ENCODE measurements at places on chromosomes 1 and 21.

DNA sequence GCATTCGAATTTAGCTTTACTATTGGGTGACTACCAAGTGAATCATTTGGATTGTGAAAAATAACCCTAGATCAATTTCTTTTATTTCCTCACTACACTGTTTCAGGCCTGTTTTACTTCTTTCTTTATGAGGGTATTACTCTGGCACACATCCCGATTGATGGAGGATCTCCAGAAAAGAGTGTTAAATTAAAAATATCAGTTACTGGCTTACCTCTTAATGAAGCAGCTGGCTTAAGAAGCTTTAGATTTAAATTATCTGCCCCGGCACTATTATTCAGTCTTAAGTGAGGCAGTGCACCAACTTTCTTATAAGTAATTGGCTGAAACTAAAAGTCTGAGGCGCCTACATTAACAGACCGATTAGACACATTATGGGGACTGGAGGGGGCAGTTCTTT lies 1097.4 kb downstream of the TTLL7 start:
- DNase-seq: no peak

- DNase-seq: no peak
These were observed 58.7 kb upstream of the GADD45A start for GRCh38 chr1:67626090-67626860.

DNA sequence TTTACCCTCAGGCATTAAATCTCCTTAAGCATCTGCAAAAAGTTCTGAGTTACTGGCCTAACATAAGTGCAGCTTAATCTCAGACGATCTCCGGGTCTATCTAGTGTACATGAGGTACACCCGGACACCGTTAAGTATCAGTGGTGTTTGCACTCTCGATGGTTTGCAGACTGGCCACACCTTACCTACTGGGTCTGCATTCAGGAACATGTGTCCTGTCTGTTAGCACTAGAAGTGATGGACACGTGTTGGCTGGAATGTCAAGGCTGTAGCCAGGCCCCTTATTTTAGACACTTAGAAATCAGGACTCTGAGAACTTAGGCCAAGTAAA lies 783 bp upstream of the AGL start:
- DNase-seq: no peak

DNA sequence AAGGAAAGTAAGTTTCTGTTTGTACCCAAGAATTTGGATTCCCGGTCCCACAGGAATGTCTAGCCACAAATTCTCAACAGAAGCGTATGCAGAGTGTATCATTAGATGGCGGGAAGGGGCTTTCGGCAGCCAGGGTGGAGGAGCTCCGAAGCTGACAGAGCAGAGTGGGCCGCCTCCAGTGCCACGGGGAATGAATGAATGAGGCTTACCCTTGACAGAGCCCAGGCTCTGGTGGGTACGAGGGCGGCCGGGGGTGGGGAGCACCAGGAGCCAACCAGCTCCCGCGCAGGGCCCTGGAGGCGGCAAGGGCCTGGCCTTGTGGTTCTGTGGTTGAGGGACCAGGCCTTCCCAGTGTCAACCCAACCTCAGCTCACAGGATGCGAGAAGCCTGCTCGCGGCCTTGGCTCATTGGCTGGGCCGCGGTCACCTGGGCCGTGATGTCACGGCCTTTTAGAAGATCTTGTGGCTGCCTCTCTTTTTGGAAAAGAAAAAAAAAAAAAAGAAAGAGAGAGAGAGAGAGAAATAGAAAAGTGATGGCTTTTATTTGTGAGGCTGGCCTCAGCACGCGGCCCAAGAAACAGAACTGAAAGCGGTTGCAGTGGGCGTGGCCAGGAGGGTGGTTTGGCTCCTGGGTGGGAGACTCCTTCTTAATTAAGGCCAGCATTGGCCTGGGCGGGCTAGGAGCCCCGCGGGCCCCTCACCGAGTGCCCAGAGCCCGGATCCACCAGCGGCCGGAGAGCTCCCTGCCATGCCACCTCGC lies 34.9 kb upstream of the RUNX3 start:
- no peak for DNase-seq

GRCh38 chr1:177505905-177506590 lies 335.3 kb downstream of the BRINP2 start:
- no peak for DNase-seq

- DNase-seq: no peak
These were observed 51.7 kb downstream of the SLC16A1 start for GRCh38 chr1:112904071-112904830.

DNA sequence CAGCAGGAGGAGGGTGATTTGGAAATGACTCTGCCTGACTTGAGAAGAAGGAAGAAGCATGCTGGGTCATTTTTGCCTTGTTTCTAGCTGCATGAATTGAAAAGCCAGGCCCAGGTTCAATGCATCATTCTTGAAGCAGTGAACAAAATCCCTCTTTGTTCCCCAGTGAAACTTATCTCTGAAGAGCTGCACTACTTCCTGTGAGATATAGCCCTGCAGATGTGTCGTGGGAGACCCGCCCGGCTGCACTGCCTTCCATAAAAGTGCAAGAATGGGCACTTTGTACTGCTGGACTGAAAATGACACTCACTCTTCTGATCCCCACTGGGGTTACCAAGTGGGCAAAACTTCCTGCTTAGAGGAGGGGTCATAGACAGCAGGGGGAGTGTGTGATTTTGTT lies 249.2 kb upstream of the NFIA start:
- no peak for DNase-seq

DNA sequence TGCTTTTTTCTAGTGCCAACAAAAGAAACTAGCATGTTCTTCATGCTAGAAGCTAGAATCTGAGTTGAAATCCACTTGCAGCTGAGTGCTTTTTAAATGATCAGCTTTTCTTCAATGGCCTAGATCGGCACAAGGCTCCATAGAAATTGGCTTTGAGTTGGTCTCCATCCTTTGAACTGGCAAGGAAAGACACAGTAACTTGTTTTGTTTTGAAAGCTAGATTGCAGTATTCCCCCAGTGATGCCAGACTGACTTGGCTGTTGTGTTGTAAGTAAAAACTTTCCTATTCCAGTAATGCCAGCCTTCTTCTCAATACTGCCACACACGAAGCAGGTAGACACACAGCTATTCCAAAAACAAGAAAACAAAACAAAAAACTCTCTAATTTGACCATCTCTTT lies 139.1 kb downstream of the FMN2 start:
- DNase-seq: no peak

DNA sequence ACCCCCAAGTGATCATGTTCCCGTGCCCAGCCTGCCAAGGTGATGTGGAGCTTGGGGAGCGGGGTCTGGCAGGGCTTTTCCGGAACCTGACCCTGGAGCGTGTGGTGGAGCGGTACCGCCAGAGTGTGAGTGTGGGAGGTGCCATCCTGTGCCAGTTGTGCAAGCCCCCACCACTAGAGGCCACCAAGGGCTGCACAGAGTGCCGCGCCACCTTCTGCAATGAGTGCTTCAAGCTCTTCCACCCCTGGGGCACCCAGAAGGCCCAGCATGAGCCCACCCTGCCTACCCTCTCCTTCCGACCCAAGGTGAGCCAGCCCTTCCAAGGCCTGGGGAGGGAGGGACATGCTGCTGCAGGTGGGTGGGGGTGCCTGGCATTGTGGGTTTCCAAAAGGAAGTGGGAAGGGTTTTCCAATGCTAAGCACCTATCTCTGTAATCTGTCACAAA lies 2.3 kb downstream of the TRIM46 start:
- DNase-seq: peak; percentile 18

DNA sequence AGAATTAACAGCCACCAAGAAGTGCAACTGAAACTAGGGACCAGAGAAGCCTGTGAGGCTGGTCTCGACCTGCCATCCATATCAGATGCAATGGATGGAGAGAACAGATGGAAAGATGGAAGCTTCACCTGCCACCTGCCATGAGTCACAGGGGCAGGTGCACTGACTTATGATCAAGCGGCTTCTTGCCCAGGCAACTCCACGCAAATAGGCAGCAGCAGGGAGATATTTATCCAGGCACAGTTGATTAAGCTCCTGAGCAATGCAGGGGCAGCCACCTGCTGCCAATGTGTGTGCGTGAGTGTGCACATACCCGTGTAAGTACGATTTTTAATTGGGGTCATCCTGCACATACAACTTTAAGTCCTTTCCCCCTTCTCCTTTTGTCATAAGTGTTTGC lies 174.2 kb downstream of the PTPRU start:
- DNase-seq: peak; percentile 100

GRCh38 chr1:5444396-5444795 lies 547.8 kb downstream of the NPHP4 start:
- DNase-seq: peak; percentile 27

DNA sequence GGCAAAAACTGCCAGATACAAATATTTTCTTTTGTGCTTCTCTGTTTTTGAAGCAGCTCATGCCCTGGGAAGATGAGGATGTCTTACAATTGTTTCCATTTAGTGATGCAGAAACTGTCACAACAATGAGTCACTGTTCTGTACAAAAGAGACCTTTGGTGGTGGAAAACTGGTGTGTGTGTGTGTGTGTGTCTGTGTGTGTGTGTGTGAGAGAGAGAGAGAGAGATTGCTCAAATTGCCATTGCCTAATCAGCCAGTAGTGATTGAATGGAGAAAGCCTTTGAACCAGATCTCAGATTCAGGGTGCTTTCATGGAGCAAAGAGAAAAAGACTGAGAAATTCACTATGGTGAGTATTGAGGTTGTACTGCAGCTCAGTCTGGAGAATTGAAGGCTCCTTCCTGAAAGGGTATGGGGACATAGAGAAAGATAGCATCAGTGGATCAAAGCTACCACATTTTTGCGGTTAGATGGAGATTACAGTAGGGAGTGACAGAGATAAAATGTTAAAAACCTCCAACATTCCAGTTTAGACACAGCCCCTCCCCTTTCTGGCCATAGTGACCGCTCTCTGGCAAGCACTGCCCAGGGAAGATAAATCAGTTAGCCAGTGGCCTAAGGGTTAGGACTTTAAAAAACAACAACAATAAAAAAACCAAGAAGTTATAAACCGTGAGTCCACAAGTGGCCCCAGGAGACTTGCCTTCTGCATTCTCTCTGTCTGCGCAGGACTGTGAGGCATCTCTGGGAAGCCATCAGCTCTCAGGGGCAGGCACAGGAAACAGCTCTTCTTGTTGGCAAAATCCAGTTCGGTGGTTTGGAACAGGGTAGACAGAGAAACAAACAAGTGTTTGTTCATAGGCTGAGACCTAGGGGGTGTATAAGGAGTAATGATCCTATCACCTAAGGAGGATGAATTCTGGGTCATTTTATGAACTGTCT lies 406.5 kb downstream of the DUSP10 start:
- peak; percentile 28 for DNase-seq

DNA sequence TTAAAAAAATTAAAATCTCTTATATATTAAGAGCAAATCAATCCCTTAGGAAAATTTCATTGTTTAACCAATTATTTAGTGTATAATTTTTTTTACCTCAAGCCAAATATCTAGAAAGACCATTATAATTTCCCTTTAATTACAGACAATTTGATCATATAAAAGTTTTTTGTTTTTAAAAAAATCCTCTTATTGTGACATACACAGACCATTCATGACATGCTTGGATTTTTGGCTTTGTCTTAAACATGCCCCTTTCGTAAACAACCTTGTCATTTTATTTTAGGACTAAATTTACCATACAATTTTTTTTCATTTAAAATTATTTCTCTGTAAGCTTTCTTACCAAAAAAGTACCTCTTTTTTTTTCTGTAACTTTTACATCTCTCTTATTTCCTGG lies 14.2 kb upstream of the CYP4B1 start:
- DNase-seq: no peak

DNA sequence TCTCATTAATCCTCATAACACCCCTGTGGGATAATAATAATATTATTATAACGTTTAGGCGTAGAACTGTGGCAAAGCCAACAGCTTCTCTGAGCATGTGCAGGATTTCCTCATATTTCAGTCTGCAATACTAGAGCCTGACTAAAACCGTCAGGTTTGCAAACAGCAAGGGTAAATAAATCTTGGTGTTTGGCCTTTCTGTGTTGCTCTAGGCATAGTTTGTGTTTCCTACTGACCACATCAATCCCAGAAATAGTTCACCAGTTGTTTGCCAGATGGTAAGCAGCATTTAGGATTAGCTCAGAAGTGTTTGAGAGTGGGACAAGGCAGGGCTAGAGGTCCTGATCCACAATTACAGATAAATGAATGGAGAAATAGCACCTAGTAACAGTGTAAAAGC lies 2.8 kb upstream of the KCNA3 start:
- DNase-seq: peak; percentile 11

- DNase-seq: no peak
These were observed 94.9 kb upstream of the LBR start for GRCh38 chr1:225522588-225523262.

DNA sequence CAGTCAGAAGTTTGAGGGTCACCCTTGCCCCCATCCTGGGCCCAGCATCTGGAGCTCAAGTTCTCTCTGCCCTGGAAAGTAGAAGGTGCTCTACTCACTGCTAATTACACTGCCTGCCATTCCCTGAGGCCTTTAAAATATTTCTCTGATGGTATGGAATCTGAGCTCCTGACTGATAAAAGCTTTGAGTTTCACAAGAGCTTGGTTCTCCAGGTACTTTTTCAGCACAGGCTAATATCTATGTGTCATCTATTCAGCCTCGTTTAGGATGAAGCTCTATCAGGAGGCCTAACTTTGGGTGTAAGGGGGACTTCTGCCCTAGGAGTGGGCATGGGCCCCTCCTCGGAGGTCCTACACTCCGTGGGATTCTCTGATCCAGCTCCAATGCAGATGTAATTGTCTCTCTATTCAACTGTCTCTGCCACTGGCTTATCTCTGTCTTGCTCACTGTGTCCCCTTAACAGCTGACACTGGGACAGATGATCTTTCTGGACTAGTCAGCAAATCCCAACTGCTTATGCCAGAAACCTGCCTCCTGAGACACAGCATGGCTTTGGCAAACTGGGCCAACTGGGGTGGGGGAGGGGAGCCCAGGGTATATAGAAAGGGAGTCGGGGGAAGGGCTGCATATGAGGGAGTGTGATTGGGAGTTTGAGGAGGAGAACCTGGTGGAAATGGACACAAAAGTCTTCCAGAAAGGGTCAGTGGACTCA lies 104.2 kb upstream of the GADD45A start:
- DNase-seq: no peak

GRCh38 chr1:157562515-157562914 lies 10.2 kb upstream of the FCRL5 start:
- no peak for DNase-seq

- no peak for DNase-seq
These were observed 75.2 kb downstream of the FMO4 start for GRCh38 chr1:171389171-171389570.

DNA sequence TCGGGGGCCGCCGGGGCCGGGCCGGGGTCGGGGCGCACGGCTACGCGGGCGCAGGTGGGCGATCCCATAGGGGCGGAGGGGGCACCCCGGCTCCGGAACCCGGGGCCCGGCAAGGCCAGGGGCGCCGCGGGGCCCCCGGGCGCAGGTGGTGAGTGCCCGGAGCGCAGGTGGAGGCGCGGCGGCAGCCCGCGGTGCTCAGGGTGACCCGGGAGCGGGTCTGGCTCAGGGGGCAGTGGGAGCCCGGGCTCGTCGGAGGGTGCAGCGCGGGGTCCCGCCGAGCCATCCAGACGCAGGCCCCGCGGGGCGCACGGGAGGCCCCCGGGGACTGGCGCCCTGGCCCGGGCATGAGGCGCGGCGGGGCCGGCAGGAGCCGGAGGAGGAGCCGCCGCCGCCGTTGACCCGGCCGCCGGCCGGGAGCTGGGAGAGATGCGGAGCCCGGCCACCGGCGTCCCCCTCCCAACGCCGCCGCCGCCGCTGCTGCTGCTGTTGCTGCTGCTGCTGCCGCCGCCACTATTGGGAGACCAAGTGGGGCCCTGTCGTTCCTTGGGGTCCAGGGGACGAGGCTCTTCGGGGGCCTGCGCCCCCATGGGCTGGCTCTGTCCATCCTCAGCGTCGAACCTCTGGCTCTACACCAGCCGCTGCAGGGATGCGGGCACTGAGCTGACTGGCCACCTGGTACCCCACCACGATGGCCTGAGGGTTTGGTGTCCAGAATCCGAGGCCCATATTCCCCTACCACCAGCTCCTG lies 489 bp downstream of the CELSR2 start:
- no peak for DNase-seq

- DNase-seq: no peak
These were observed 11.1 kb upstream of the SLC30A1 start for GRCh38 chr1:211589782-211590721.

All from DMS153 (cell line).